ENCODE measurements at places on chromosomes 1 and 21.

DNA sequence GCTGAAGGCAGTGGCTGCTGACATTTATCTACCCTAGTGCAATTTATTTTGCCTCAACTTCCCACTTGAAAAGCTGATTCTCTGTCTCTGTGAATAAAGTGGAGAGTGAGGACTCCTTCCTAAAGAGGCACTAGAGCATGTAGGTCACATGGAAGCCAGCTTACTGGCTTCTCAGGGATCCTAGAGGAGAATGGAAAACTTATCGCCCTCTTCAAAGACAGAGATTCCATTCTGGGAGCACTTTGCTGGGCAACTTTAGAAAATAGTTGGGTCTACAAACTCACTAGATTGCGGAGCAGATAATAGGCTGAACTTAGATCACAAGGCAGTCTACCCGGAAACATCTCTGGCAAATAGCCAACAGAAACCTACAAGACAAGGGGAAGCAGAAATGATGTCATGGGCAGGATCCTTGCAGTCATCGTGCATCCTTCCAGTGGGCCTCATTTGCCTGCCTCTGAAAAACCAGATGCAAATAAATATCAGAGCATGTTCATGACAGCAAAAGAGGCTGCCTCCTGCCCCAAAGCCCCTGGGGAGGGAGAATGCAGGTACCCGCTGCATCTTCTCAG, 104.8 kb upstream of the BARHL2 start:
- no peak for DNase-seq

DNA sequence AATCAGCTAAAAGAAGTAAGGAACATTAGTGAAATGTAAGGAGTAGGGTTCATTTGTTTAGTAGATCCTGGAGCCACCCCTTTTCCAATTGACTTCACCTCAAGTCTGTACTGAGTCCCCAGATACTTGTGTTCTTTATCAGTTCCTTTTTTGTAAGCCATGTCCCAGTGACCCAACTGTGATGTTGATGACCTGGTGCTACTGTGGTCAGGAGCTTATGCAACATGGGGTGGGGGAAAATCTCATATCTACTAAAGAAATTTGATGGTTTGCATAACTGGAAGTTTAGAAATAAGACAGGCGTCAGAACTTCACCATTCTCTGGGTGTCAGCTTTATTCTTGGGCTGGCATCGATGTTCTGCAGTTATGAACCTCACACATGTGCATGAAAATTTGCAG, 120.5 kb downstream of the LRRC7 start:
- no peak for DNase-seq

DNA sequence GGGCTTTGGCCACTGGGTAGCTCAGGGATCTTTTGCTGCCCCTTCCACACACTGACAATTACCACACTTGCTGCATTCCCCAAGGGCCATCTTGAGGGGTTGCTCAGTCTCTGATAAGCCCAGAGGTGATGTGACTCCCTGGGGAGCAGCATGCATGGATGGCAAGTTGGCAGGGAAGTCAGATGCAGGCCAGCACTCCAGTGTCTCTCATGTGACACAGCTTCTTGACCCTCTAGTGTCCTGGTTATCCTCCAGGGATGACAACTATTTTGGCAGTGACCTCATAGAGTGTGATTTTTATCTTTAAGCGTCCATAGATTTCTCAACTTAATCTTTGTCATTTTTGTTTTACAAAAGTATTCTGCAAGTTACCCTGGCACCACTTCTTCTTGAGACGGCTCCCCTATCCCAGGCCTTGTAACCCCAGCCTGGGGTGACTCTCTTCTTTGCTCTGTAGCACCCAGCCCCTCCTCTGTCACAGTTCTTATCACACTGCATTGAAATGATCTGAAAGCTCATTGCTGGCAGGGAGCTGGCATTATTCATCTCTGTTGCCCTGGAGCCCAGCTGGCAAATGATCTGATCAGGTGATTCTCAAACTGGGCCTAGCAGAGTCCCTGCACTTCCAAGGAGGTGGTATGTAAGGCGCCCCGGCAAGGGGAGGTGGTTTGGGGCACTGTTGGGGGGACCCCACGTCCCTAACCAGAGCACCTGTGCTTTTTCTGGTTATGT, 72.6 kb downstream of the TENT5C start:
- DNase-seq, result no peak

DNA sequence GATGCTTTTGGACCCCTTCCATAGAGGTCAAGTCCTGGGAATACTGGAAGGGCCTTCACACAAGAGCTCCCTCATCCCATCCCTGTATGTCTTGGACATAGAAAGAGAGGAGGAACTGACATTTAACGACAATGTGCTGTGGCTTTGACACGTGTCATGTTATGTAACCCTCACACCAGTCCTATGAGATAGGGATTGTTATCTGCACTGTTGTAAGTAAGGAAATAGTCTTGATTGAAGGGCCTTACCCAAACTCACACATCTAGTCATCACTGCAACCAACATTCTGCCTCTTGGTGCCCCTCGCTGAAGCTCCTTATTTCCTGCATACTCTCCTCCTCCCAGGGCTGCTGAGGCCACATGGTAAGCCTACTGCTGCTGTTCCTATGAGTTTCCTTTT, 63.7 kb upstream of the ANGPTL1 start:
- no peak for DNase-seq

GRCh38 chr1:225896937-225897549, 8.1 kb upstream of the LEFTY1 start:
- peak; percentile 90 for DNase-seq

- DNase-seq, result no peak
These were observed 72.9 kb downstream of the ZNF281 start for GRCh38 chr1:200336901-200337391.

- no peak for DNase-seq
These were observed 22.4 kb downstream of the SYDE2 start for GRCh38 chr1:85178396-85178795.

- no peak for DNase-seq
These were observed 96.5 kb downstream of the NME7 start for GRCh38 chr1:169271098-169271497.

DNA sequence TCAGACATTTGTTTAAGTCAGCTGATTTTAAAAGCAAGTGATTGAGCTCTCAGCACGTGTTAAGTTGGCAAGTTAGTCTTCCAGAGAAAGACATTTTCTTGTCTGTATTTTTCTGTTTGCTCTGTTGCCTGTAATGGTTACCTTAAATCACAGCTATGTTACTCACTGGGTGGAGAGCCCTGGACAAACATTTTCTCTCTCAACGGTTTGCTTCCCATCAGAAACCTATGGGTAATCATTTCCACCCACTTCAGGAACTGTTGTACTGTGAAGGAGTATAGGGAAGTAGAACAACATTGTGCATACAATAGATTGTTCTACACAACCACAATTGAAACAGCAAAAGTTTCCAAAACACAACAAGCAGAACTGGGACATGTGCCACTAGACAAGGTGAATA, 113.9 kb upstream of the DPT start:
- no peak for DNase-seq

DNA sequence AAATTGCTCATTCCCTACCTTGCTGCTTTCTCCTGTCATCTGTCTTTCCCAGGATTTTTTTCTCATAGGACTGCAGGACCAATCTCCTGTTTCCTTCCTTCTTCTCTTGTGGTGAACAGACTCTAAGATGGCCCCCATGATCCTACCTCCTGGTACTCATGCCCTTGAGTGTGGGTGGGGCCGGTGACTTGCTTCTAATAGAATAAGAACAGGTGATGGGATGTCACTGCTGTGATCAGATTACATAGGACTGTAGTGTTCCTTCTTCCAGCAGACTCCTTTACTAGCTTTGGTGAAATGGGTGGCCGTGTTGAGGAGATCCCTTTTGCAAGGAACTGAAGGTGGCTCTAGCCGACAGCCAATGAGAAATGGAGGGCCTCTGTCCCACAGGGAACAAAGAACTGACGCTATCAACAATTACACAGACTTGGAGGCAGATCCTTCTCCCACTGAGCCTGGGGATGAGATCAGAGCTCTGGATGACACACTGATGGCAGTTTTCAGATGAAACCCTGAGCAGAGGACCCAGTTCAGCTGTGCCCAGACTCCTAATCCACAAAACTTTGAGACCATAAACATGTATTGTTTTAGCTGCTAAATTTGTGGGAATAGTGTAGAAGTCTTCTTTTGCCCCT, 7.5 kb downstream of the GSTM3 start:
- DNase-seq, result no peak

DNA sequence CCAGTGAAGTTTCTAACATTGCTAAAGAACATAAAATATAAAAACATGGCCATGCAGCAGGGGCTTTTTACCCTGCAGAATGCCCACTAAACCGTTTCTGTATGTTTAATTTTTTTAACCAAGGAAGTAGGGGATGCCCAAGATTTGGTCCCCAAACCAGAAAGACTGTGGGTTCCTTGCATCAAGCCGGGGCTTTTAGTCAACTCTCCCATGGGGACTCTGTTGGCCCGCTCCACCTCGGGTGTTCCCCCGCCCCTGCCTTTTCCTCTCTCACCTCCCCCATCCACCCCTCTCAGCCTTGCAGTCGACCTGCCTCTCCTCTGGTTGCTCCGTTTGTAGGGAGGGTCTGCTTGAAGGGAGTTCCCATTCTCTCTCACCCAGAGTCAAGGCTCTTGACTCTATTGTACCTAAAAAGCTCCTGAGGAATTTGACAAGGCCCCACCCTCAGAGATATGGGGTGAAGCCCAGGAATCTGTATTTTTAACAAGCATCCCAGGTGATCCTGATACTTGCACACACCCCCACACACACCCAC, 117.5 kb downstream of the TOMM20 start:
- DNase-seq, result peak; percentile 37

DNA sequence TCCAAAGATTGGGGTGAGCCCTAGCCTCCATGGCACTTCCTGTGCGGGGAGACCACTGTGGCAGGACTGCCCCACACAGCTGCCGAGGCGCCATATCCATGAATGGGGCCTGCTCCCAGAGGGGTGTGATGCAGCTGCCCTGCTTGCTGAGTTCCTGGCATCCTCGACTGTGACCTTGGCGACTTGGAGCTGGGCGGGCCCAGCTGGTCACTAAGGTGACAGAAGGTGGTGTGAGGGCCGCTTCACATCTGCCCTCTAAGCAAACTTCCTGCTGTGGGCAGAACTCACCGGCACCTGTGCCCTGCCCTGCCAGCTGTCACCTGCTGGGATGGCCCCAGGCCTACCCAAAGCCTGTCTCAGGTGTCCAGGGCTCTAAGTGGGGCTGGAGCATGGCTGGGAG, 9.0 kb downstream of the TMEM61 start:
- DNase-seq, result no peak

- no peak for DNase-seq
These were observed 1182.6 kb downstream of the AMY1C start for GRCh38 chr1:104932030-104932915.

GRCh38 chr1:101235696-101236515, 913 bp upstream of the S1PR1 start:
- DNase-seq, result peak; percentile 87

GRCh38 chr1:19436716-19437476, 48.4 kb downstream of the CAPZB start:
- DNase-seq, result peak; percentile 31

- DNase-seq, result no peak
These were observed 134.5 kb upstream of the MROH9 start for GRCh38 chr1:170800812-170801211.

DNA sequence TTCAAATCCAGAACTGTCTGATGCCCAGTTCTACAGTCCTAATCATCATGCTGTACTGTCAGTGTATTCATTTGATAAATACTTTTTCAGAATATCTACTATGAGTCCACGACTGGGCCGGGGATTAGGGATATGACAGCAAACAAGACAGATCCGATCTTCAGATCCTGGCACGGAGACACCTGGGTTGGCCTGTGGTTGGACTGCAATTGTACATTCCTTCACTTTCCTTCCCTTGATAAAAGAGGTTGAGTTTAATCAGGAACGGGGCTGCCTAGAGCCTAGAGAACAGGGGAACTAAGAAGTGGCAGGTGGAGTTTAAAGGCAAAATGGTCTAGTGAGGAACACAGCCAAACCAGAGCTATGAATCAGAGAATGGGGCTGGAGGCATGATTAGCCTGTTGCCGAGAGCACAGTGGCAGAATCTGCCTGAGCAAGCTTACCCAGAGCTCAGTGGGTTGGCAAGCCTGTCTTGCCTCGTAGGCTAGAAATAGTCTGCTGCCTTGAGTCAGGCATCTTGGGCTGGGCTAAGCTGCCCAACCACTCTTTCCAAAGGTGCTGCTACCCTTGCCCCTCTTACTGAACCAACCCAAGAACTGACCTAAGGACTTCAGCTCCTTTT, 38.1 kb upstream of the PTCH2 start:
- DNase-seq, result no peak

DNA sequence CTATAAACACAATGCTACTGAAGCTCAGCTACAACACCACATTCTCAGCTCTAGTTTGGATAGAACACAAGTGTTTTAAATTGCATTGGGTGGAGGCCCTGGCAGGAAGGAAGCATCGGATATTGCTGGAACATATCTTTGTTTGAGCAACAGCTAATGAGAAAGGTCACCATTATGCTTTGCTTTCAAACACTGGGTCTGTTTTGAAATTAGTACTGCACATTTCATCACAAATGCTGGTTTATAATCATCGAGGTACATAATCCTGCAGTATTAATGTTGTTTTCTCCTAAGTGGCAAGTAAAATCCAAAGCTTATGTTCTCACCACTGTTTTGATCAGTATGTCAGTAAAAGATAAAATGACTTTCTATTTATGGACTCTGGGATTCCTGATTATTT, 61.5 kb upstream of the ARHGAP29 start:
- DNase-seq, result no peak

DNA sequence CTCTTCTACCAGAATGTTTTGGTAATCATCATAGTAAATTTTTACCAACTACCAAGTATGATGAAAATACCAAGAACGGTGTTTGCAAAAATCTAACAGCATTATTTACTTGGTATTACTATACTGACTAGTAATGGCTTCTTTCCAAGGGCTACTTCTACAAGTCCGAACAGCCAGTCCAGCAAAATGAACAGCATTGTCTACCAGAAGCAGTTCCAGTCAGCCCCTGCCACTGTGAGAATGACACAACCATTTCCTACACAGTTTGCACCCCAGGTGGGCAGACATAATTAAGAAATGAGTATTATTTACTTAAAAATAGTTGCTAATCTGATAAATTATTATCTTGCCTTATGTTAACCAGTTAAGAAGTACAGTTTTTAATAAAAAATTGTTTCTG, 33.8 kb upstream of the MYOCOS start:
- no peak for DNase-seq

Measured in CD4-positive, alpha-beta T cell treated with Interleukin-2 at 100 ng/mL for 4 hours (primary cell).